ENCODE measurements at places on chromosomes 2 and 18.

- DNase-seq, result no peak
Observed at GRCh38 chr18:53864770-53865169, 359.7 kb downstream of the MBD2 start.

- DNase-seq, result no peak
Observed at GRCh38 chr18:25962176-25962575, 128.2 kb downstream of the SS18 start.

DNA sequence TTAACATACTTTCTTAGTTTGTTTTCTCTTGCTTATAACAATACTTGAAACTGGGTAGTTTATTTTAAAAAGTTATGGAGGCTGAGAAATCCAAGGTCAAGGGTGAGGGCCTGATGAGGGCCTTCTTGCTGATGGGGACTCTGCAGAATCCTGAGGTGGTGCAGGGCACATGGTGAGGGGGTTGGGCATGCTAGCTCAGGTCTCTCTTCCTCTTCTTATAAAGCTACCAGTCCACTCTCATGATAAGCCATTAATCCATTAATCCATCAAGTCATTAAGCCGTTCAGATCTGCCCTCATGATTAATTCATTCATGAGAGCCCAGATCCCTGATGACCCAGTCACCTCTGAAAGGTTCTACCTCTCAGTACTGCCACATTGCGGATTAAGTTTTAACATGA lies 21.4 kb downstream of the ALMS1 start:
- no peak for DNase-seq

DNA sequence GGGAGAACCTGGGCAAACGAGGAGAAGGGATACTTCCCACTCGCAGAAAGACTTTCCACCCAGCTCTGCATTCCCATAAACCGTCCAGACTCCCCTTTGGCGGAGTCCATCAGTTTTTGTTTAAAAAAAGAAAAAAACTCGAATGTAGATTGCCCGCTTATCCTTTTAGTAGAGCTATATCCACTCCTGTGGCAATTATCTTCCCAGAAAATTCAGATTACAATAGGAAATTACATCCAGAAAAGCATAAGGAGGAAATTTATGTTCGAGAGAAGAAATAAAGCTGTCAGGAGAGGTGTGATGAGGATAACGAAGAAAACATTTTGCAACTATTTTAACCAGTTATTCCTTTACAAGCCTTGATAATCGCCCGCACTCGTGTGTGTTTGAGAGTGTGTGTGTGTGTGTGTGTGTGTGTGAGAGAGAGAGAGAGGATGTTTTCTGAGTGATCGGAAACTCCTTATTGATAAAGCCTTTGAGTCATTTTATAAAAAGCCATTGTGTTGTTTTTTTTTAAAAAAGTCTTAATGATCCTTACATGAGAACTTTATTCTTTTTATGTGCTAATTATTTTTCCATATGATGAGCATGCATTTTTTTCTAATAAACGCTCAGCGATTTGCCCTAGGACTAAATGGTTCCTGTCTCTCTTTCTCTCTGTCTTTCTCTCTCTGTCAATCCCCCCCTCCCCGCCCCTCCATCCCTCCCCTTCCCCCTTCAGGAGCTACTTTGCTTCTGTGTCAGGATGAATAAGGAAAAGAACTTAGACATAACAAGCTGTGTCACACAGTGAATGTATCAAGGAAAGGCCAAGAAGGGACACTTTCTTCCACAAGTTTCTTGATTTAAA lies 1.1 kb upstream of the PPP3R1 start:
- DNase-seq, result no peak

DNA sequence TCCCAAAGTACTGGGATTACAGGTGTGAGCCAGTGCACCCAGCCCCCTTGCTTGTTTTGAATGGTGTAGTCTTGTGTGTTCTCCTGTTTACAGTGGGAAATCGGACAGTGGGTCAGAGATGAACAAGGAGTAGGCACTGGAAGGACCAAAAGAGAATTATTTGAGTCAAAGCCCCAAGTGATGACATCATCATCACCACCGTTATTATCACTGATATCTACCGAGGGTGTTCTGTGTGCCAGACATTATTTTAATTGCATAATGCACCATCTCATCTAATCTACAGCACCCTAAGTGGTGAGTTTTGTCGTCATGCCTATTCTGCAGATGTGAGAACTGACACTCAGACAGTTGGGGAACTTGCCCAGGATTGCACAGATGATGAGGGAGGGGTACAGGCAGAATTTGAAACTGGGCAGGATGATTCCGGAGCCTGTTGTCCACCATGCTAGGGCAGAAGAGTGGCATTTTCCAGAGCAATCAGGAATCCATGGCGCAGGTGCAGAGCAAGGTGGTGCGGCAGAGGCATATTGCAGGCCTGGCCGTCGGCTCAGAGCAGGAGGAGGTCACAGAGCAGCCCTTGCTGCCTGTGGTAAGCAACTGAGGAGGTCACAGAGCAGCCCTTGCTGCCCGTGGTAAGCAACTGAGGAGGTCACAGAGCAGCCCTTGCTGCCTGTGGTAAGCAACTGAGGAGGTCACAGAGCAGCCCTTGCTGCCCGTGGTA lies 137.0 kb upstream of the HDAC4 start:
- DNase-seq, result no peak

DNA sequence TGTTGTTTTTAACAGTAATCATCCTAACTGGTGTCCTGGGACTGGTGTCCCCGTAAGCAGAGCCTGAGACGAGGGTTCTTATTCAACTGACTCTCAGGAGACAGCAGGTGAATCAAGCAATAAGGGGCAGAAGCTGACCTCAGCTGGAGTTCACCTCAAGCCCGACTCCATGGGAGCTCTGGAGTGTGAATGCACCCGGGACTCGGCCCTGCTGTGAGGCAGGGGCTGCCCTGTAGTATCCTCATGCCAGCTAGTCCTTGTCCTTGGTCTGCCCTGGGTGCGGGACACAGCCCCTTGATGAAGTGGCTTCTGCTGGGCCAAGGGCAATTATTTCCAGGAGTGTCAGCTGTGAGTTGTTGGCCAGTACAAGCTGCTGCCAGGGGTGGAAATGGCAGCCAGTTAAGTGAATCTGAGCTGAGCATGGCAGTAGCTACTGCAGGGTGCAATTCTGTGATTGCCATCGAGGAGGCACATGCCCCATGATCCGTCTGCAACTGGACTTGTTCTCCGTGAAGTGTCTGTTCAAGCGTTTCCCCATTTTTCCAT lies 54.9 kb upstream of the OTOS start:
- DNase-seq, result no peak

GRCh38 chr2:110173523-110173922 lies 31.3 kb downstream of the NPHP1 start:
- no peak for DNase-seq

GRCh38 chr2:234401426-234401825 lies 95.5 kb downstream of the ARL4C start:
- DNase-seq, result no peak

GRCh38 chr2:48319863-48320262 lies 210.1 kb upstream of the STON1 start:
- no peak for DNase-seq

- DNase-seq, result no peak
Observed at GRCh38 chr2:121504316-121504715, 26.4 kb upstream of the RNU4ATAC start.

DNA sequence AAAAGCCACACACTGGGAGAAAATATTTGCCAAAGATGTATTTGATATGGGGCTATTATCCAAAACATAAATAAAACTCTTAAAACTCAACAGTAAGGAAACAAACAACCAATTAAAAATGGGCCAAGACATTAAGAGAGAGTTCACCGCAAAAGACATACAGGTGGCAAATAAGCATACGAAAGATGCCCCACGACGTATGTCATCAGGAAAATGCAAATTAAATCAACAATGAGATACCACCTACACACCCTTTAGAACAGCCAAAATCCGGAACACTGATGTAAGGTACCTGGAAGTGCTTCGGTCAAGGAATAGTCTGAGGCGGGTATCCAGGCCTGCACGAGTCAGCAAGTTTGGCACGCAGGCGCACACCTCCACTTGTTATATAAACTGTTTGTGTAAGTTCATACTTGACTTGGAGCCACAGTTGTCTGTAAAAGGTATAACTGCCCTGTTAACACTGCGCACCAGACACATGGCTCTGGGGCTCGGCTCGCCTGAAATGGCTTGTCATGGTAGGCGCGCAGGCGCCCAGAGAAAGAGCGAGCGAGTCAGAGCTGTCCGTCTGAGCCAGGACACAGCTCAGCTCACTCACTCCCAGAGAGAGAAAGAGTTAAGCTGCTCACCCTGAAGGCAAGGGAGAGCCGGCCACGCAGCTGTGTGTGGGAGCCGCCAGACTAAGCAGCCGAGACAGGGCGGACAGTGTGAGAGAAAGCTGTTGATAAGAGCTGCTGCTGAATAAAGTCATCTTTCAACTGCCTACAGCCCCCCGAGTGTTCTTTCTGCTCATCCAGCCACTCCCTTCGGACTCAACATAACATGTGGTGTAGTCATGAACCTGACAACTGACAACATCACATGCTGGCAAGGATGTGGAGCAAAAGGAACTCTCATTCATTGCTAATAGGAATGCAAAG lies 87.3 kb downstream of the HNRNPLL start:
- no peak for DNase-seq

DNA sequence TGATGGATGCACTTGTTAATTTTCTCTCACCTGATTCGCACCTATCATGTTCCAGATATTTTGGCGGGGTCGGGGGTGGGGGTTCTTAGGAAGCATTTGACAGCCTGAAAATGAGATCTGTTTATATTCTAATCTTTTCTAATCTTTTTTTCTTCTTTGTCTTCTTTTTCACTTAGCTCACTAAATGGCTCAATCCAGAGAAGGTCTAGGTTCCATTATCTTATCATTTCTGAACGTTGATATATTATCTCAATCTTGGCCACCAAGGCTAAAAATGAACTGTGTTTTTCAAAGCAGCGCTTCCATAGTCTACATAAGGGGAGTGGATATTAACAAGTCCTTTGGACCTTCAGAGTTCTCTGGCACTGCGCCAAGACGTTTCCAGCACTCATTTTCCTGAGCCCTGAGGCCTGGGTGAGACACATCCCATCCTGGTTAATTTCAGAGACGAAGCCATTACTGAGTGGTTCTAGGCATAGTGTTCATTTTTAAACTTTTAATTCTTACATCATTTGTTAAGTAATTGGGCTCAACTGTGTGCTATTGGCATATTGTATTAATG lies 229.0 kb downstream of the SOX11 start:
- no peak for DNase-seq

DNA sequence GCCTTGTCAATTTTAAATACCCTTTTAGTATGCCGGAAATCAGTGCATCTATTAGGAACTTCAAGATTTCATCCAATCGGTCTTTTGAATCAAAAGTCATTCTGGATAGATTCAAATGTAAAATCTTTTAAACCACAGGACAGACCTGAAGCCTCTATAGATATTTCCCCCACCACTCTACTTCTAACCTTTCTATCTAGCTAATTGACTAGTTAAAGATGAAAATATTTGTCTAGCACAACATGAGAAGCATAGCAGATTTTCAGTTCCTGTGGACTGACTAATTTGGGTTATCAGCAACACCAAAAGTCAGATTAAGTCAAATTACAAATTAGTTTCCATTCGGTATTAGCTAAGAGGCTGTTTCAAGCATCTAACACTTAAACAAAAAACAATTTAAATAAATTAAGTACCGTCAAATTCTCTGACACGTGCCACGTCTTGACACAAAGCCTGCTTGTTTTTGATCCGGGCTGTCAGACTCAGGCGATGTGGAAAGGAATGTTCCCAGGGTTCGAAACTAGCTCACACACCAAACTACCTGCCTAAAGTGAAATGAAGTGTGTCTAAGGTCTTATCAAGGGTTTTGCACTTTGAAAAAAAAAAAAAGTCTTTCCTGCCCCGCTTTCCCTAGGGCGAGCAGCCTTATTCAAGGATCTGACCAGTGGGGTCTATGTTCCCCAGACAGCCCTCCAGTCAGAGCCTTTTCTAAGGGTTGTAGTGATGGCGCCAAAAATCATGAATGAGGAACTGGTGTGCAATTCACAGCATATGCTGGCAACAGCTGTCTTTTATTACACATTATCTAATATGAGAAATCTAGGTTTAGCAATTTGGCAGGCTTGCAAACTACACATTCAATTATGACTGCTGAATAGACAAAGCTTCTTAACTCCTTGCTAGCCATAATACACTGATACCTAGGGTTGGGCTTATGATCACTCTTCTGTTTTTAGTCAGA lies 4.7 kb downstream of the CYTIP start:
- no peak for DNase-seq

- DNase-seq, result no peak
Observed at GRCh38 chr2:202749477-202749876, 114.7 kb downstream of the FAM117B start.

- no peak for DNase-seq
Observed at GRCh38 chr18:6722690-6723089, 6.8 kb upstream of the ARHGAP28 start.

GRCh38 chr18:35473562-35473961 lies 24.2 kb downstream of the INO80C start:
- DNase-seq, result no peak

DNA sequence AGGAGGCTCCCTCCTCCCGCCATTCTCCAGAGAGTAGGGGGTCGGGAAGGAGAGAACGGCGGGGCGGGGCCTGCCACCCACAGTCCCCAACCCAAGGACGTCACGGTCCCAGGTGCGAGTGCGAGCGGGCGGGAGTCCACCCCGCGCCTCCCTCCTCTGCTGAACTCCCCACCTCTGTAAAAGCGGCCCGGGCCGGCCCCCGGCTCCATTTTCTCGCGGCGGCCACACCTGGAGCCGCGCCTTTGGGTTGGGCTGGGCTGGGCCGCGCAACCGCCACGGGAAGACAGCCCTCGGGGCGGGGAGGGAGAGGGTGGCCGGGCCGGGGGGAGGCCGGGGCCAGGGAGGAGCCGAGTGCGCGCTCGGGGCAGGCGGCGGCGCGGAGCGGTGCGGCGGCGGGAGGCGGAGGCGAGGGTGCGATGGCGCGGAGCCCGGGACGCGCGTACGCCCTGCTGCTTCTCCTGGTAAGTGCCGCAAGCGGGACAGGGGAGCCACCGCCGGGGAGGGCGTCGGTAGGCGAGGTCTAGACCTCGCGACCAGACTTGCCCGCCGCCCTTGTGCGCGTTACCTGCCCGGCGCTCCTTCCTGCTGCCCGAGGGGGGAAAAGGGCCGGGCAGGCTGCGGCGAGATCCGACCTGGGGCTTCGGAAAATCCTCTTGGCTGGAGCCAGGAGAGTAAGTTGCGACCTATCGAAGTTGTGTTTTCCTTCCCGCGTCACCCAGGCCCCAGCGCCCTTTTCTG lies at the start of gene DSG2:
Gene DSG2 (plus strand): TSS at position 342 of the 738 bp plus-strand sequence. CDS start 75 bp downstream, at position 417.
- peak; percentile 71 for DNase-seq
